ENCODE measurements at places on chromosomes 5 and 9.

DNA sequence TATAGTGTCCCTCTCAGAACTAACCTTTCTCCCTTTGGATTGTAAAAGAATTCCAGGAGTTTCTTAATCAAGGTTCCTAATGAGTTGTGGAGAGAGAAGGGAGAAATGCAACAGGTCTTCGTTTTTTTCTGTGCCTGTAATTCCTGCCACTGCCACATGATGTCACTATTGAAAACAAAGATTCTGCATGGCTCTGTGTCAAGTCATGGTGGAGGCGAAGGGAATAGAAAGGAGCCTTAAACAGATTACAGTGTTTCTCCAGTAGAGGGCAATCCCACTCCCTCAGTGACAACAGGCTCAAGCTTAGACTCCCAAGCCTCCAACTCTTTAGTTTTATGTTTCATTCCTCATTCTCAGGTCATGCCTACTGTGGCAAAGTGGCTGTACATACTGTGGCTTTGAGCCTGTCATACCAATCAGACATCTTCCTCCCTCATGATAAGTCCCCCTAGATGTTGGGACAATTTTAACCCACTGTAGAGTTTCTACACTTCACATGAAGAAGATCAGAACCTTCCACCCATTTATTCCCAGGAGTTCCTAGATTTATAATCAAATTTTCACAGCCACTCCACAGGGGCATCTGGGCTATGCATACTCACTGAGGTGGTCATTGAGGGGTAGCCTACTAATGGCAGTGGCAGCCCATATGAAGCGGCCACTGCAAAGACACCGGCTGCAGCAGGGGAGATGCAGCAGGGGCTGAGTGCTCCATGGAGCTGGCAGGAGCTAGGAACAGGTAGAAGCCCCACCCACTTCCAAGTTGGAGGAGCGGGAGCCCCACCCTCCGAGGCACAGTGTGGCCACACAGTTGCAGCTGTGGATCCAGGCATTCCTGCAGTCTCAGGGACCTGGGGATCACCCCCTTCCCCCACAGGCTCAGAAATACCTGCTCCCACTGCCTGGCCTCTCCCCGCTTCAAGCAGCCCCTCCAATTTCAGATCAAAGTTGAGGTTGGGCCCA lies 97.4 kb upstream of the TRIM32 start:
- DNase-seq = peak; percentile 78

GRCh38 chr5:3538886-3539285 lies 56.7 kb upstream of the IRX1 start:
- no peak for DNase-seq

DNA sequence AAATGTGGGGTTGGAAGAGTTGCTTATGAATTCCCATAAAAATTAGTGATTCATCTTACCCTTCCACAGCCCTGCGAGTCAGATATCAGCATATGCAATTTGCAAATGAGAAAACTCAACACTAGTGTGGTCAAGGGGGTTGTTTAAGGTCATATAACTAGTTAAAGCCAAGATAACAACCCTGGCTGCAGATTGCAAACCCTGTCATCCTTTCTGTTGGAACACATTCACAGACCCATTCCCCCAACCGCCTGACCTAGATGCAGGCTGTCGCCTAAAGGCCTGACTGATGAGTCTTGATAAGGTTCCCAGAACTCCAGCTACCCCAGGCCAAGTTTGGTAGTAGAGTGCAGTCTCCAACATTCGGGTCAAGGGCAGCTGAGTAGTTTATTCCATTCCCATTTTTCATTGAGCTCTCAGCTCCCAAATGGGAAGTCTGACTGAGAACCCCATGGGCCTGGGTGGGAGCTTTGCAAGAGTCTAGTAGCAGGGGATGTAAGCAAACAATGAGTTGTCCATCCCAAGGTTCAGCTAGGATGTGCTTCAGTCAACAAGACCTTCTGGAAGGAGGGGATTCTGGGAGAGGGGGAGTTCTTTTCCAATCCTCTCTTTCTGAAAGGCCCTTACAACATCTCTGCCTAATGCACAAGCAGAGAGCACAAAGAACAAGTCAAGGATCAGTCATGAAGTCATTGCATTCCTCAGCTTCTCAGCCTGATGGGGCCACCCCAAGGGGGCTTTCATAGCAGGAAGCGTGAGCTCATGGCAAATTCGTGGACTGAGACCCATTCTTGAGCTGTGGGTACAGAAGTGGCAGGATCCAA lies 40.3 kb downstream of the ADAM19 start:
- no peak for DNase-seq

DNA sequence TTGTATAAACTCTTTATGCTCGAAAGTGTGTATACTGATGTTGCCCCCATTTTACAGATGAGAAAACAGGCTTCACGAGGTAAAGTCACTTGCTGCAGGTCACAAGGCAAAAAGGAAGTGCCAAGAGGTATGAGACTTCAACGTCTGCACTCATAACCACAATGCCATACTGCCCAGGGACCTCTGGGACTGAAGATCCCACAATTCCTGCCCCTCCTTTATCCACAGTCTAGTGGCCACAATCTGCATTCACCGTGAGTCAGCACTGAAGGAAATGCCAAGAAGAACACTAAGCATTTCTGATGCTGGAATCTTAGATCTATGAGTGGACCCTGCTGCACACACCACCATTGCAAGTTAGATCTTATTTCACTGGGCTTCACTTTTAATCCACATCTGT lies 37.3 kb downstream of the MED27 start:
- DNase-seq = no peak

DNA sequence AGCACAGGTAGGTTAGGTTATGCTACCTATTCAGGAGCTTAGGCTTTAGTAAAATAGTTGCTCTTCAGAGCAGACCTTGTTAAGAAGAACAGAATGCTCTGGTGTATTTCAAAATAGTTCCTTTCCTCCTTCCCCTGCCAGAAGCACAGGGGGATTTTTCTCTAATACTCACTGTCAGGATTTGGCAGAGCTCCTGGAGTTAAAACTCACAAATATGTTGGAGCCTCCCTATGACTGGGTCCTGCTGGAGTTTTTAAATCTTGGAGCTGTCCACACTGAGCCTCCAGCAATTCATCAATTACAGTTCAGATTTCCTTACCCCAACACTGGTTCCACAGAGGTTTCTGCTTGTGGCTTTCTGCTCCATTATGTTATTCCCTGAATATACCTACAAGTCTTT lies 1233.8 kb upstream of the WWC1 start:
- no peak for DNase-seq

GRCh38 chr9:109934136-109934856 lies 154.3 kb downstream of the PALM2AKAP2 start:
- DNase-seq = no peak

- DNase-seq = peak; percentile 16
Observed at GRCh38 chr5:83955916-83956315, 235.3 kb upstream of the HAPLN1 start.

DNA sequence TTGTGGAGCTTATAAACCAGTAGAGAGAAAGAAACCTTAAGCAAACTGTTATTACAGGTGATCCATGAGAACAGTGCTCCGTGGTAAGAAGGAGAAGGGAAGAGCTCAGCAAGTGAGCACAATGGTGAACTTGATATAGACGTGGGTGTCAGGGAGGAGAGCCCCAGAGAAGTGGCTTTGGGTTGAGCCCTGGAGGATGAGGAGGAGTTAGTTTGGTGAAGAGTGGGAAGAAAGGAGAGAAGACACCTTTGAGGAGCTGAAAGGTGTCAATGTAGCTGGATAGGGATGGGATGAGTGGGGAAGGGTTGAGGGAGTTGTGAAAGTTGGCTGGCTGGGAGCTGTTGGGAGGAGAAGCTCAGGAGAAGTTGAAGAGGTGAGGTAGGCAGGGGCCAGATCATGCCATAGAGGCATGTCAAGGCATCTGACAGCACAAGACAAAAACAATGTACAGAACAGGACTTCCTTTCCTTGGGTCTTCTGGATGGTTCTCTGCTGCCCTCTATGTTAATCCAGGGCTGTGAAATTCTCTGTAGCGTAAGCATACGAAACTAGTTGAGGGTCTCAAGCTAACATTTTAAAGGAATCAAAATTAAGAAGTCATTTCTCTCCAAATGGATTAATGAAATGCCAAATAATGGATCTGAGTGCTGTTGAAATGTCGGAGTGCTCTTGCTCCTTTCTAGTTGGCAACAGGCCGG lies 501.9 kb downstream of the KDM4C start:
- no peak for DNase-seq

DNA sequence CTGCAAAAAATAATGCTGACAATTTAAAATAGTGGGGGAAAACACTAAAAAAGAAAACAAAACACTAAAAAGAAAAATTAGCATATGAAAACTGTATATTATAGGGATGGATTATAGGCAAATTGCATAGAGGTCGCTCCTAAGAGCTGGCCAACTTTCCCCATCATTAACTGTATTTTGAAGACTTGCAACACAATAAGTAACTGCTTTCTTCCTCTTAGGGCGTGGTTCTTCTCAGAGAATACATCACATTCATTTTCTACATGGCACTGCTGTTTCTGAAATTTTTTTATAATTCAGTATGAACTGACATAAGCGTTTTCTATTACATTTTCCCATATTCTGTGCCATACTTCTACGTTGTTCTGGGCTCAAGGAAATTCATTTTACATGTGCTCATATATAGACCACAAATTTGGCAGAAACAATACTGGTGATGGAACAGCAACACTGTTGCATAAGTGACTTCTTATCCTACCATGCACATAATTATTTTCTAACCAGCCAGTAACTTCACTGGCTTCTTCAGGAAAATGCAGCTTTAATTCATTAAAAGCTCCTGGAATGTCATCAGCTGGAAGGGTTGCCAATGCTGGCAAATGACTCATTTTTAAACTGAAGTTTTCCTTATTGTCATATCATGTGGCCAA lies 171.2 kb upstream of the DMAC1 start:
- peak; percentile 54 for DNase-seq
